ENCODE measurements at places on chromosomes 2 and 18.

GRCh38 chr2:225041207-225041850, 939 bp downstream of the DOCK10 start:
- DNase-seq: peak; percentile 32

- peak; percentile 76 for DNase-seq
Observed at GRCh38 chr2:219887870-219888269, 260.4 kb downstream of the SLC4A3 start.

DNA sequence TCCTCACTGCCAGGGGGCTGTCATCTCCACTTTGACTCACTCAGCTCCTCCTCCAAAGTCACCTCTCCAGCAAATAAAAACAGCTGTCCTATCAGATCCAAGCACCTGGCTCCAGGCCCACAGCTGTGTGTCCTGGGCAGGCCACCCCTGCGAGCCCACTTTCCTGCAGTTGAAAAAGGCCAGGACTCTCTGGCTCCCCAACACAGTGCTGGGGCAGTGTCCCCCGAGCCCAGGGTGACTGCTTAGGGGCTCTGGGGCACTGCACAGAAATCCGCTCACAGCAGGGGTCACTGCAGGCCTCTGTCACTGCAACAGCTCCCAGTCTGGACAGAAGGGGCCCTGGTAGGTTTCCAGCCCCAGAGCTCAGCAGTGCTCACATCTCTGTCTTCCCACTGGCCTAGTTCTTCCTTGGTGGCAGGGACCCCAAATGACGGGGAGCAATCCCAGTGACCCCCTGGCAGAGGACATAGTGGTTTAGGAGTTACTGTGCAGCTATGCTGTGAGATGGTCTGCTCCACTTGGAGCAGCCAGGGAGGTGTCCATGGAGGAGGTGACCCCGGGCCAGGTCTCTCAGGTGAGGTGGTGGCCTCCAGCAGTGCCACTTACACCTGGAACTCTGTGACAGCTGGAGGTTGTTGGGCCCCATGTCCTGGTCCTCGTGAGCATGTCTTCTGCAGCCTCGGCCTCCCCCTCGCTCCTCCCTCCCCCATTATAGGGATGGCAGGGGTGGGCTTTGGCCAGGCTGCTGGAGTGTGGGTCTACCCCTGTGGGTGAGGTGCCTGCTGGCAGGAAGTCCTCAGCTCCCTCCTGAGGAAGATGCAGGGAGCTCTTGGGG, 35.5 kb downstream of the HS6ST1 start:
- no peak for DNase-seq

DNA sequence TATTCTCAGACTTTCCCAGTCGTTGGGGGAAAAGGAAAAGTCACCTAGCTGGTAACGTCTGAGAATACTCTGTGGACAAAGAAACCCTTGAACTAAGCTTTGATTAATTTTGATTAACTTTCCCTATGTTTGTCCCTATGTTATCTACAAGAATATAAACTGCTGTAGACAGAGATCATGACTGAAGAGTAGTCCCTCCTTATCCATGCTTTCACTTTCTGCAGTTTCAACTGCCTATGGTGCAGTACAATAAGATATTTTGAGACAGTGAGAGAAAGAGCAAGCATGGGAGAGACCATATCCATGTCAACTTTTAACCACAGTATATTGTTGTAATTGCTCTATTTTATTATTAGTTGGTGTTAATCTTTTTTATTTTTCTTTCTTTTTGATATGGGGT, 31.8 kb downstream of the TXNL1 start:
- DNase-seq: no peak

- DNase-seq: no peak
Observed at GRCh38 chr2:3486047-3487027, 33.0 kb downstream of the ADI1 start.

DNA sequence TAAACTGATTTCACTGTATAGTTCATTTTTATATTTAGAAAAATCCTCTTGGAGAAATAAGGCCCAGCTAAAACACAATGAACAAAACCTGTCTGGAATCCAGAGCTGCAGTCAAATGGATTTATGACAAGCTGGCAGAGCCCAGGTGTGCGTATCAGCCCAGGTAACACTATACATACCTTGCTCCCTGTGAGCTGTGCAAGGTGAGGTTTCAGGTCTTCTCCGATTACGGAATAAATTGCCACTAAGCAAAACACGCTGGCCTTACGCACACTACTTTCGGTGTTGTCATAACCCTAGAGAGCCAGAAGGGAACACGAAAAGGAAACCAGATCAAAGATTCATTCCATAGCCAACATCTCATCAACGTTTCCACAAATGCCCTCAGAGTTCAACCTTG, 61.9 kb upstream of the TFCP2L1 start:
- DNase-seq: no peak

DNA sequence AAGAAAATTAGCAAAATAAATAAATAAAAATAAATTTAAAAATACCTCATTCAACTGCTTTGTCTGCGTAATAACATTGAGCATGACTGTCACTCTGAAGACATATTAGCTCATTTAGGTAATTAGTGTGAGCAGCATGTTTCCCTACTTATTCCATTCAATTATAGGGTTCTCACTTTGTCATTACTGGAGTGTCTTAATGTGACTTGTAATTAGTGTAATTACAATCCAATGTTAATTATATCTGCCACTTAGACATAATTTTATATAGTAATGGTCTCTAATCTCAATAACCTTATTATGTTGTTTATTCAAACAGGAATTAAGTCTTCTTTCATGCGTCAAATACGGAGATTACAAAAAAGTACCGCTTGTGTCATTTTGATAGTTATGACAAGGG, 893.9 kb upstream of the ACVR2A start:
- no peak for DNase-seq

GRCh38 chr2:185279999-185280398, 458.6 kb upstream of the FSIP2 start:
- peak; percentile 24 for DNase-seq

DNA sequence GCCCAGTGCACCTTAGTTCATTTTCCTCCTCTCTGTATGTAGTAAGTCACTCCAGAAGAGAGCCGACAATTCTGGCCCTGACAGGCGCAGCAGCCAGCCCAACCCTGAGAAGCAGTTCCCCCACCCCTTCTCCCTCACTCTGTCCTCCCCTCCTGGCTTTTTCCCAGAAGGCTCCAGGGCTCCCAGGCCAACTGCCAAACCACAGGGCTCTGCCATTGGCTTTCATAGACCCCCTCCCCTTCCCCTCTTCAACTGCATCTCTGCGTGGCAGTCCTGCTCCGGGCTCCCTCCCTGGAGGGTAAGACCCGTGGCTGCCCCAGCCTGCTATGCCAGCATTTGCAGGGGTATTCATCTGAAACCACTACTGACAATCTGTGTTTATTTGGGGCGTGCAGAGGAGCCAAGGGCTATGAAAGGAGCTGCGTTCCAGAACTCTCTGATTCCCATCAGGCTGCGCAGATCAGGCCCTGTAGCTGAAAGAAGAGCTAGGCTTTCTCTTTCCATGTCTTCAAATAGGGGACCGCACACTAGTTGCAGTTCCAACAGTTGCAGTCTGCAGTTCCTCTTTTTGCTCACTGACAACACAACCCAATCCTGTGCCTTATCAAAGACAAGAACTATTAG, 388.6 kb upstream of the TNP1 start:
- DNase-seq: no peak

DNA sequence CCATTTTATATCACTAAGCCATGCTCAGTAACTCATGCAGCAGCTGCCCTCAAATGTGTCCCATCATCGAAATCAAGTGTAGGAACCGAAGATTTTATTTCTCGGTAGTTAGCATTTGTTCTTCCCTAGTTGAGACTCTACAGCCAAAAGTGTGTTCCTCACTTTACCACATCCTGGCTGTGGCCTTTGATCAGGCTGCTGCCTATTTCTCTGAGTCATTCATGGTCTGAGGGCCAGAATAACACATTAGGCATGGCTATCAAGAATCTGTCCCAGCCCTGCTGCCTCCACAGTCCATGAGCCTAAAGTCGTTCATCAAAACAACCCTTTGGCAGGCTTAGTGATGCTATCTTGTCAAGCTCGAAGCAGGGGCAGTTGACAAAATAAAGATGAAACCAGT, 300.1 kb downstream of the TDRD15 start:
- DNase-seq: no peak

DNA sequence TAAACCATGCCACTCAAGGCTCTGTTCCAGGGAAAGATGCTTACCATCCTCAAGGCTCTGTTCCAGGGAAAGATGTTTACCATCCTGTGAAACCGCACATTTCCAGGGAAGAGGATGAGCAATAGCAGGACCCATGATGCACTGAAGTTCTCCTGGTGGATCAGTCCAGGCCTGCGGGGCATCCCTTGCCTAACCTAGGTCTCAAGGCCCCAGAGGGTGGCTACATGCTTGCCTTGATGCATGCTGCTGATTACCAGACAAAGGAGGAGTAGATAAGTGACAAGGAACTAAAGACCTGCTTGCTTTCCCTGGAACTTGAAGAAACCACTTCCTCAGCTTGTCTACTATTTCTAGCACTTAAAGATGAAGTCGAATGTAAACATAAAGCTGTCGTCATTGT, 111.0 kb upstream of the LINC00305 start:
- DNase-seq: no peak

DNA sequence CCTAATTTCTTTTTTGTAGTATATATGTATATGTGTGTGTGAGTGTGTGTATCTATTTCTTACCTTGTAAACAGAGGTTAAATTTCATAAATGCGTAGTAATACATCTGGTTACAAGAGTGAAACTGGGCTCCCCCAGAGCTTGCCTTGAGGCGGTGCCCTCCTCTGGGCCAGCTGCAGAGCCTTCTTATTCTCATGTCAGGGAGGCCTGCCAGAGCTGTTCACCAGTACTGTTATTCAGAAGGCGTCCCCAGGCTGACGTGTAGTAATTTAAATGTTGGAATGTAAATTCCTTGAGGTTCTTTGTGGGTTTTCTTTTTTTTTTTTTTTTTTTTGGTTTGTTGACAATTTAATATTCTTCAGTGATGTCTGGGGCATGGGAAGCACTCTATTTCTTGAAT, 11.2 kb downstream of the COPS8 start:
- peak; percentile 30 for DNase-seq

DNA sequence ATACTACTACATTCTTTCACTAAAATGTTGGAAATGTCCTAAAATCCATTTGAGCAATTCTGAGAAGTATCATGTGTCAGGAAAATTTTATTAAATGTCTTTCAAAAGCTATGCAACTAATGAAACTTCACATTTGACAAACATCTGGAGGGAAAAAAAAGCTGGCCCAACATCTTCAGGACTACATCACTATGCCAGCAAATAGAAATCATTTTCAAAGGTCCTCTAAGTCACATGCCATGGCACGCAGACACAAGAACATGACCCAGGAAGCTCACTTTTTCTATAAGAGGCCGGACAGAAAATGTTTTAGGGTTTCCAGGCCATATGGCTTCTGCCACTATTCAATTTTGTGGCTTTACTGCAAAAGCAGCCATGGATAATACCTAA, 11.6 kb downstream of the KANSL3 start:
- DNase-seq: no peak

- peak; percentile 98 for DNase-seq
Observed at GRCh38 chr2:66434679-66435548, at the start of gene MEIS1. MEIS1 (plus strand) TSS chr2:66435125; CDS start chr2:66435857, 732 bp downstream.

GRCh38 chr18:12288403-12288755, 19.7 kb upstream of the TUBB6 start:
- no peak for DNase-seq

GRCh38 chr2:68730828-68731227, 3.8 kb upstream of the ARHGAP25 start:
- DNase-seq: peak; percentile 90

DNA sequence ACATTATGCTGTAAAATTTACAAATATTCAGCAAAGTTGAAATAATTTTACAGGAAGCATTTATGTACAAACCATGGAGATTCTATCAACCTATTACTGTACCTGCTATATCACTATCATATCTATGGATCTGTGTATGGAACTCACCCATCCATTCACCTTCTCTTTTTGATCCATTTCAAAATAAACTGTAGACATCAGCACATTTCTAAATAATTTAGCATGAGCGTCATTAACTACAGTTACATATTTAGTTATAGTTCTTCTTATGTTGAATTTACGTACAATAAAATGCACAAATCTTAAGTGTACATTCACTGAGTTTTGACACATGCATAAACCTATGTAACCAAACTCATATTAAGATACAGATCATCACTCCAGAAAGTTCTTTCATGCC, 127.8 kb upstream of the BCL2L11 start:
- DNase-seq: no peak

- DNase-seq: no peak
Observed at GRCh38 chr18:73579698-73580097, 567.9 kb downstream of the FBXO15 start.

GRCh38 chr2:235141411-235142128, 189.8 kb downstream of the SH3BP4 start:
- no peak for DNase-seq

DNA sequence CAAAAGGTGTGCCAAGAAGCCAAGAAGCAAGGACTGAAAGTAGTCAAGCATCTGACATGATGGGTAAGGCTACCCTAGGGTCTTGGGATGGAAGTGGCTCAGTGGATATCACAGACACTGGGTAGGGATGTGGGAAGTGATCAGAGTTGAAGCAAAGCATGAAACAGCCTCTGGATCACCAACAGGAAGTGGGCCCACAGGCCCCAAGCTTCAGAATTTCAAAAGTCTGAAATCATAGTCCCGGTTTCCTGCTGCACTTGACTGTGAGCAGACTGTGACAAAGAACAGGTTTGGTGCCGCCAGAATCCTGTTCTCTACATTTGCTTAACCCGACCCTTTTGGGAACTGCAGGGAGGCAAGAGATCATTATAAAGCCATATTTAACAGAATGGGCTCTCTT, 57.4 kb downstream of the SP100 start:
- DNase-seq: peak; percentile 22

DNA sequence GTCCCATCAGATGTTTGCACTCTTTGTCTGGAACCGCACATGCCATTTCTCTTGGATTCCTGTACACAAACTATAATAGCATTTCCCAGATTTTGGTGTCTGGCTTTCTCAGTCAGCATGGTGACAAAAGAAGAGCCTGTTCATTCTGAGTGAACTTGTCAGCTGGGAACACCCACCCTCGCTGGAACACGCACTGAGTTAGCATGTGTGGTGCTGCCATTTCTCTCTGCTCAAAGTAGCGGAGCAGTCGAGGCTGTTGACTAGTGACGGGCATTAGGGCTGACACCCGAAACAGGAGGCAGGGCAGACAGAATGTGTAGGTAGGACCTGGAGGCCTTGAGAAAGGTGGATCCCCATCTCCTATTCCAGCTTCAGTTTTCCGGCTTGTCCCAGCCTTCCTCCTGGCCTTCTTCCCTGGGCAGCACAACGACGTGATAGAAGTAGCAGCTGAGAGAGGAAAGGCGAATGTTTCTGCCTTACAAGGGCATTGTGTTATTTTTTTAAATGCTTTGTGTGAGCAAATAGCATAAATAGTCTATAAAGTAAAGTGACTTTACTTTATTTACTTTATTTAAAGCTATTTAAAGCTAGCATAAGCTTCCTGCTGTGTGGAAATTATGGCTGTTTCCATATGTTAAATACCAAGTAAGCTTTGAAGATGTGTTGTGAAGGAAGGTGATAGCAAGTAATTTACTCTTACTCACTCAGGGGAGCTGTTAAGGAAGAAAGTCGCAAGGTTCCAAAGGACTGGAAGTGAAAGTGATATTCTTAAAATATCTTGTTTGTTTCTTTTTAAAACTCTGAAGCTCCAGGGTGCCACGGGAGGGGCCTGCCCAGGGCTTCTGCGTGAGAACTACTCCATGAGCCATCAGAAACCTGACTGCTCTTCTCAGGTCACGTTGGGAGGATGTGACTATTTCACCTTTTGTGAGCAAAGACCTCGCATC, 272.6 kb downstream of the NEDD4L start:
- DNase-seq: no peak

GRCh38 chr2:75647771-75648170, 1.2 kb downstream of the MRPL19 start:
- DNase-seq: peak; percentile 12

- DNase-seq: no peak
Observed at GRCh38 chr2:196445991-196446390, 193.5 kb upstream of the CCDC150 start.

GRCh38 chr2:176710657-176711186, 441.5 kb downstream of the MTX2 start:
- no peak for DNase-seq

Measured in epithelial cell of esophagus (primary cell).